Stimulated activated naive CD4-positive, alpha-beta T cell treated with Interleukin-2 at 50 U/mL for 16 hours (primary cell): ENCODE measurements at places on chromosomes 3 and 15.
A peak's percentile ranks its signal among the peaks of the same experiment; 100 is the strongest.

- no peak for DNase-seq
Observed at GRCh38 chr15:82871832-82872484, 62.5 kb downstream of the WHAMM start.

- no peak for DNase-seq
Observed at GRCh38 chr3:43319794-43320193, 33.5 kb downstream of the SNRK start.

GRCh38 chr15:70259028-70259424 lies 161.3 kb upstream of the TLE3 start:
- DNase-seq, result peak; percentile 23

DNA sequence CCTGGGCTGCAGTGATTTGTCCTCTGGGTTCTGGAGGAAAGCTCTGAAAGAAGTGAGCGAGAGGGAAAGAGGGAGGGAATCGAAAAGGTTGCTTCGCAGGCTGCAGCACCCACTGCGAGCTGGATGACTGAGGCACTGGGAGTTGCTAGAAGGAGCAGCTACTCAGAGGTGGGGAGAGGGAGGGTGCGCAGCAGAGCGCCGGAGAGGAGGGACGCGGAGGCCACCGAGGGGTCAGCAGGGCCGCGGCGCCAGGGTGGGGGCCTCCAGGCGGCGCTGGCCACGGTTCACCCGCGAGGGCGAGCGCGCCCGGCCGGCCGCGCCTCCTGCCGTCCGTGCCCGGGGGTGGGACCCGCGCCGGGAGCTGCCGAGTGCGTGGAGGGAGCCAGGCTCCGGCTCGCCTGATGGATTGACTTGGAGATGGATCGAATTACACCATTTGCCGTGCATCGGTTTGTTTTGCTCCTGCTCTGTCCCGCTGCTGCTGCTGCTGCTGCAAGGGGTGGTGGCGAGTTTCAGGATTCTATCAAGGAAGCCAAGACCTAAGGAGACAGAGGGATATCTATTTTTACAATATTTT lies at the start of gene SEMA6D:
Gene SEMA6D (plus strand): TSS at position 470 of the 577 bp plus-strand sequence. CDS start 42,294 bp downstream, outside the sequence.
- DNase-seq, result no peak

GRCh38 chr3:170982733-170983132 lies 43.8 kb downstream of the SLC2A2 start:
- DNase-seq, result no peak

- DNase-seq, result no peak
Observed at GRCh38 chr3:129205109-129205832, 21.6 kb upstream of the CNBP start.

GRCh38 chr15:85547386-85547785 lies 167.0 kb downstream of the AKAP13 start:
- DNase-seq, result no peak

DNA sequence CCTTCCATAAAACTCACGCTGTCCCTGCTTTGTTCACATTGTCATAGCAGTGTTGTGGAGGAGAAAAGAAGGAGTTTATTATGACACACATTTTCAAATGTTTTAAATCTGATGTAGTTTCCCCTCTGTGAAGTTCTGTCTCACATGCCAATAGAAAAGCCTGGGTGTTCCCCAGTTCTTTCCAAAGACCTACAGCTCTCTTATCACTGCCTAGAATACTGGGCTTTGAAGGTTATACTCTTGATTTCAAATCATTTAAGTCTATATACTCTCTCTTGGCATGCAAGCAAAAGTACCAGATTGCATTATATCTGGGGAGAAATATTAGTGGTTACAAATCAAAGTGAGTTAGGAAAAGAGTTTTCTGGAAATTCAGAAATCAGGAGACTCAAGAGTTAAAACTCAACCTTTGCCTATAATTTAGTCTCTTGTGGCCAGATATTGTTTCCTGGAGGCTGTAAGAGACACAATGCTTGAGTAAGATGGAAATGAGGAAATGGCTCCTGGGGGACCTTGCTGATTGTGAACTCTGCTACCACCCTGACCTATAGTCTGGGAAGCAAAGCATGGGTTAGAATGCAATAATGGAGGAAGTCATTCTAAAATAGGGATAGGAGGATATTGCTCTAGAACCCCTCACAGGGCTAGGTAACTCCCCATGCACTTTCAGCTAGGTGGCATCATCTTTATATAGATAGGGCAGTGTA lies 182.8 kb downstream of the KCNAB1 start:
- DNase-seq, result no peak

DNA sequence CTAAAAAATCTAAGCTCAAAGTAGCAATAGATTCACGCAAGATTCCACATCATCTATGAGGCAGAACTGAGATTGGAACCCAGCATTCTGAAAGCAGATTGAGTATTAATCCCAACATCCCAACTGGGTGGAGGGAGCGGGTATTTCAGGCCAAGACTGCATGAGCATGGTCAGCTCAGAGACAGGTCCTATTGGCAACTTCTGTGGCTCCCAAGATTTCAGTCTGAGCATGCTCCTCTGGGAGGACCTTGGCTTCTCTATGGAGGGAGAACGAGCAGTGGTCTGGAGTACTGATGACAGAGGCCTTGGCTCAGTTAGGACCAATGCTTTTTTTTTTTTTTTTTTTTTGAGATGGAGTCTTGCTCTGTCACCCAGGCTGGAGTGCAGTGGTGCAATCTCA lies 4.0 kb upstream of the ITGA11 start:
- no peak for DNase-seq

DNA sequence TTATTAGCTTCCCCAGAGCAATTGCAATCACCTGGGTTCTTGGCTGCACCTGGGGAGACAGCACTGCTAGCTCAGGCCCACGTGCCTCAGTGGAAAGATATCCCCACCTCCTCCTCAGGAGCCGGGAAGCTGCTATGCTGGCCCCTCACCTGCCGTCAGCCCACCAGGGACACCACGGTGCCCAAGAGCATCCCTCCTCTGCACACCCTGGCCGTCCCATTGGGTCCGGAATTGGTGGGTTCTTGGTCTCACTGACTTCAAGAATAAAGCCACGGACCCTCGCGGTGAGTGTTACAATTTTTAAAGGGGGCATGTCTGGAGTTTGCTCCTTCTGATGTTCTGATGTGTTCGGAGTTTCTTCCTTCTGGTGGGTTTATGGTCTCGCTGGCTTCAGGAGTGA lies 72.3 kb upstream of the MEF2A start:
- no peak for DNase-seq

- peak; percentile 72 for DNase-seq
Observed at GRCh38 chr3:127547761-127548605, 42.5 kb downstream of the TPRA1 start.

DNA sequence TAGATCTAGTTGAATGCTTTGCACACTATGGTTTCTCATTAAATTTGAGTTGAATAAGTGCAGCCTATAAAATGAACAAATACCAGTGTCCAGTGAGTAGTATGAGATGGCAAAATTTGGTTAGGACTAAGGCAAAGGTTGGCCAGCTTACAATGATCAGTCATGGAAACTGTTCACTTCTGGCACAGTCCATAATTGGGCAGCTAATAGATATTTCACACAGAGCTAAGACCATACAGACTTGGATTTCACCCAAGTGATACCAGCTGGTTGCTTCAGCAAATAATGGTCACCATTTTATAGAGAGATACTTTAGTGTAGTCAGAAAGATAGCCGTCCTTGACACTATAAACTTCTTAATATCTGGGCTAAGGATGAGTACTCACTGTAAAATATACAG lies 15.7 kb downstream of the GAP43 start:
- no peak for DNase-seq

DNA sequence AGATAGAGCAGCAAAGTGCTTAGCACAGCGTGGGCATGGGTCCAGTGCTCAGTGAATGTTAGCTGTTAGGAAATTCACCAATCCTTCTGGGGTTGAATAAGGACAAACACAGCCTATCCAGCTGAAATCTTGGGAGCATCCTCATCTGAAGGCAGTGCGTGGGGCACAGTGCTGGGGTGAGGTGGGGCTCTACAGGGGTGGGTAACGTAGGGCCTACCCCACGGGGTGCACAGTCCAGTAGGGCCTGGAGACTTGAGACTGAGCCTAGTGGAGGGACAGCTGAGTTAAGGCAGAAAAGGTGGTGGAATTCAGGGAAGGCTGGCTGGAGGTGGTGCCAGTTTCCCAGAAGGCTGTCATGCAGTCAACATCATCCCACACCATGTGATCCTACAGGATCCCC lies 73.0 kb downstream of the ISG20 start:
- DNase-seq, result no peak

GRCh38 chr3:63933459-63933858 lies 21.3 kb upstream of the SCAANT1 start:
- DNase-seq, result no peak

GRCh38 chr15:89820666-89821611 lies 6.3 kb upstream of the ANPEP start:
- DNase-seq, result no peak

GRCh38 chr15:49645941-49646340 lies 25.1 kb downstream of the DTWD1 start:
- no peak for DNase-seq

- DNase-seq, result no peak
Observed at GRCh38 chr3:192155194-192155593, 572.1 kb downstream of the FGF12 start.

GRCh38 chr3:41430886-41431285 lies 231.6 kb downstream of the CTNNB1 start:
- no peak for DNase-seq

DNA sequence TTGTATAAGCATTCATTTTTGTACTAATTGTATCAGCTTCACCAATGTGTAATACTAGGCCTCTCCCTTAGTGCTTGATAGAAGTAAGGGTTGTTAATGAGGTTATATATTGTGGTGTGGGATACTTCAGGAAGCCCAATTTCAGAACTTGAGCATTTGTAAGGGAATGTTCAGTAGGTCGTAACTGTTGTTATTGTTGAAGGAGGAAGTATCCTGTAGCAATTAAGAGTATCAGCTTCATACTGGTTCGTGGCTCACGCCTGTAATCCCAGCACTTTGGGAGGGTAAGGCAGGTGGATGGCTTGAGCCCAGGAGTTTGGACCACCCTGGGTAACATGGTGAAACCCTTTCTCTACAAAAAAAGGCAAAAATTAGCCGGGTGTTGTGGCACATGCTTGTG lies 30.6 kb downstream of the IQGAP1 start:
- DNase-seq, result no peak

- no peak for DNase-seq
Observed at GRCh38 chr3:42098171-42098570, 7.0 kb downstream of the TRAK1 start.

GRCh38 chr3:138359148-138359918 lies 11.0 kb downstream of the MRAS start:
- DNase-seq, result no peak

- no peak for DNase-seq
Observed at GRCh38 chr15:101173233-101174119, 78.4 kb downstream of the CHSY1 start.

- DNase-seq, result no peak
Observed at GRCh38 chr3:64488939-64489338, 198.9 kb downstream of the ADAMTS9 start.

DNA sequence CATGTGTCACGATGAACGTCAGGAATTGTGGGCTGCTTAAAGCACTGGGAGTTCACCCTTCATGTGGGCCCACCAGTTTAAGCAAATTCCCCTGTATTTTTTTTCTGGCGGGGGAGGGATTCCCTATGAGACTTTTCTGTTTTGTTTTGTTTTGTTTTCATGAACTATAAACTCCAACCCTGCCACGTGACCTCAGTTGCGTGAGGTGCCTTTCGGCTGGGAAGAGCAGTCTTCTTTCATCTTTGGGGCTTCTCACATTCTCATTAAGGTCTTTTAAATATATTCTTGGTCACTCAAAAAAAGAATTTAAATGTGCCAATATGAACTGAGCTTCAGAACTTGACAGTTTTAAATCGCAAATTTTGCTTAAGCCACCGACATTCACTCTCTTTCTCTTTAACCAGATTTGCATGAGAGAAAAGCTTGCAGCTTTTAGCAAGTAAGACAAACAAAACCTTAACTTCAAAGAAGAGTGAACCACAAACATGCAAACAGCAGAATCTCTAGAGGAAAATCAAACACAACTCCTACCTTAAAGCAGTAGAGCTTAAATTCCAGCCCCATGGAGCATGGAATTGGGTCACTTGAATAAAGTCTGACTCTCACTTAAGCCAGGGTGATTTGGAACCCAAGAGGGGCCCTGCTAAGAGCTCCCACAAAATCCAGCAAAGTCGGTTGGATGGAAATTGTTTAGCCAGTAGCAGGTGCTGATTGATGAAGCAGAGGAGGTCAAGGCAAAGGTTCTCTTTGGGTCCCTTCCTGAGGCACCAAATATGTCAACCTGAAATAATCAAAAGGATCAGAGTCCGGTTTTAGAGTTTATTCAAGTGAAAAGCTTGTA lies 699.8 kb upstream of the GBE1 start:
- DNase-seq, result no peak

DNA sequence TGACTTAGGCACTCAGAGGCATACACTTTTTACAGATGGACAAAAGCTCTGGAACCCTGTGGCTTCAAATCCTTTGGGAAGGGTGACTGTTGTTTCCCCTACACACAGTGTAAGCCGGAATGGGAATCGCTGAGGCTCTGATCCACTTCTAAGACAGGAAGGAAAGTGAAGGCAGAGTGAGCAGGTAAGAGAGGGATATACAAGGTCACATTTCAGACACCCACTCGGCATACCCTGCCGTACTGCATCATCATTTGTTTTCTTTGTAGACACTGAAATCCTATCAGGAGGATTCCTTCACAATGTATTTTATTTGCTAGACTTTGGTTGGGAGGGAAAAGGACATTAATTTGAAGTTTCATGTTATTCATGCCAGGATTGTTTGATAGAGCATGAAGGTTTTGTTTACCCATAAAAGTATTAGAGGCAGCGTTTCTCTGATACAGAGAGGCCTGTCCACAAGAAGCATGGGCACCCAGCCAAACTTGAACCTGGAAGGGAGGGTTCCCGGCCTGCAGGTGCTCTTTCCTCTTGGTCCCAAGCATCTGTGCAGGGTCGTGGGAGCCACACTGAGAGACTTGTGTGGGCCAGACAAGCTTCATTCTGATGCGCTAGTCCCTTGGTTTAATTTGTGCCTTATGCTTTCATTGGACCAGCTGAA lies 21.9 kb upstream of the POLR2M start:
- DNase-seq, result no peak

DNA sequence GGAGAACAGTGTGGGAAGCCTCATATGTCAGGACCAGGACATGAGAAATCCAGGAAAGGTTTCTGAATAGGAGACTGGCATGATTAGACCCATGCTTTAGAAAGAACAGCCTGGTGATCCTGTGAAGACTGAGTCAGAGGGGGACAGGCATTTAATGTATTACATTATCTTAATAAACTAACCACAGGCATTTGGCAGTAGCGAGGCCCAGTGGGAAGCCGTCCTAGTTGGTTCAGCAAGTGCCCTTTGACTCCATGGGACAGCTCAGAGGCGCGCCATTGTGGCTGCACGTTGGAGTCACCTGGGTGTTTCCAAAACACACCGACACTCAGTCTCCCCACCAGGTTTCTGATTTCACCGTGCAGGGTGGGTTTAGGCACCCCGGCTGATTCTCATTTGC lies 90.5 kb upstream of the DGKG start:
- DNase-seq, result no peak

GRCh38 chr3:129161860-129162271 lies 1.0 kb upstream of the ISY1 start:
- peak; percentile 5 for DNase-seq

- DNase-seq, result no peak
Observed at GRCh38 chr15:79724312-79724711, 172.5 kb downstream of the MTHFS start.
